ENCODE measurements at places on chromosomes 11 and 22.

- DNase-seq = no peak
These were observed 98.5 kb upstream of the SLC22A12 start for GRCh38 chr11:64492561-64492960.

DNA sequence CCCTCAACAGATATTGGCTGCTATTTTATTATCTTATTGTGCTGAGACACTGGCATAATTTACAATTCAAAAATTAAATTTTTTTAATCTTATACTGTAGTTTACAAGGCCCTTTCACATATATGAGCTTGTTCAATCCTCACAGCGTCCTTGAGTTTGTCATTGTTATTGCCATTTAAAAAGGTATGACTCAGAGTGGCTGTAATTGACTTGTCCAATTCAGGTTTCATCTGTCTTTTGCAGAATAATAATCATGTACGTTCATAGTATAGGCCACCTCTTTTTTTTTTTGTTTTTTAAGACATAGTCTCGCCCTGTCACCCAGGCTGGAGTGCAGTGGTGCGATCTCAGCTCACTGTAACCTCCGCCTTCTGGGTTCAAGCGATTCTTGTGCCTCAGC, 11.5 kb downstream of the PTPRJ start:
- no peak for DNase-seq

GRCh38 chr22:35547987-35548721, 7.5 kb downstream of the RASD2 start:
- DNase-seq = no peak

DNA sequence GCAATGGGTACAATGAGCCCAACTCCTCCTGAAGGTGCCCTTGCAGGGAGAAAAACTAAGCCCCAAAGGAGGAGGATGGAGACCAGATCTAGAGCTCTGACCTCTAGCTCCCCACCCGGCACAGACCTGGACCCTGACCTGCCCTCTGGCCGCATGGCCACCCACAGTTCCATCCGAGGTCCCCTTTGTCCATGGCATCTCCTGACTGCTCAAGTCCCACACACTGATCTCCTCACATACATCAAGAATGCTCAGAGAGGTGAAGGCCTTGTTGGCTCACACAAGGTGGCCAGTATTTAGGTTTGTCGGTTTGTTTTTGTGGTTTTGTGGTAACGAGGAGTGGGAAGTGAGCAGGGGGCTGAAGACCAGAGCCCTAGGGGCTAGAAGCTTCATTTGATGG, 423.5 kb upstream of the B3GAT1 start:
- no peak for DNase-seq

GRCh38 chr11:15885854-15886253, 470.5 kb downstream of the SOX6 start:
- no peak for DNase-seq

DNA sequence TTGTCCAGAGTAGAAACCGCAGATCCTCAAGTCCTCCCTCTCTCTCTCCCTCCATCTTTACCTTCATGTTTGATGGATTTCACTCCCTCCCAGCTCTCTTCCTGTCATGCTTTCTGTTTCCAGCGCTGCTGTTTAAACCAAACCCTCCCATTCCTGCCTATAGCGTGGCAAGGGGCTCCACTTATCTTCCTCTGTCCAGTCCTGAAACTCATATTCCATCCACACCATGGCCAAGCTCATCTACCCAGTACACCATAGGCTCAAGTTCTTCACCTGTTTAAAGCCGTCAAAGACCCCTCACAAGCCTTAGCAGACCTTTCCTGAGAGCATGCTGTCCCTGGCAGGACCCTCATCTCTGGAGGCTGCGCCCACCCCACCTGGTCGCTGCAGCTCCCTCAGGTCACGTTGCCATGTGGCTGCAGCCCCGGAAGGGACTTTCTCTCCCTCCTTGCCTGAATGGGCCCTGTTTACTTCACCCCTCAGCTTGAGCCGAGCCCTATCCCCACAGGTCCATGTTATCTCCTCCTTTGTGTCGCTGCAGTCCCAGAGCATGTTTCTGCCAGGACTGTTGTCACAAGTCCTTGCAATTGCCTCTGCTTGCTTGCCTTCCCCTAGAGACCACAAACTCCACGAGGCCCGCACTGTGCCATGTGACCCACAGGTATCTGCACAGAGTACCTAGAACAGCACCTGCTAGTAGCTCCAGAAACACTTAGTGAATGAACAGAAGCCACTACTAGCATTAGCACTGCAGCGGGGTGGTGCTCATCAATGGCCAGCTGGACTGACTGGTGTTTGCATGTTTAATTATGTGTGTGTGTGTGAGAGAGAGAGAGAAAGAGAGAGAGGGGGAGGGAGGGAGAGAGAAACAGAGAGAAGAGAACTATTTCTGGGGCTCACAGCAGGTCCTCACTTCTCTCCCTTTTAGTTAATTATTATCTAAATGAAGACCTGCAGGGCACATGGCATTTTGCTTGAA, 149.4 kb upstream of the SNX19 start:
- no peak for DNase-seq

Measured in epithelial cell of prostate (primary cell).